ENCODE measurements at places on chromosomes 2 and 18.

DNA sequence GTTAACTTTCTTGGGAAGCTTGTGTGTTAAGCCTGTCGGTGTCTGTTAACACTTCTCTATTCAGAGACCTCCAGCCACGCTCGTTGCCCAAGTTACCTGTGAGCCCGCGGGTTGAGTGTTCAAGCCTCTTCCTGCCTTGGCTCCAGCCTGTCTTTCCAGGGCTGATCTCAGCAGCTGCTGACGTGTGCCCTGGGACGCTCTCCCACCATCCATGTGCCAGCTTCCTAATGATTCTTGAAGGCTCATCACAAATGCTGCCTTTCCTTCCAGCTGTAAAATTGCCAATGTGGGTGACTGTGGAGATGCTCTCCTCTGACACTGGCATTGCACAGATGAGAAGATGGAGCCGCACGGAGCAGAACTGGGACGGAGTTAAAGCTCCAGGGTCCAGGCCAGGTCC, 6.1 kb downstream of the RNF144A start:
- no peak for DNase-seq

DNA sequence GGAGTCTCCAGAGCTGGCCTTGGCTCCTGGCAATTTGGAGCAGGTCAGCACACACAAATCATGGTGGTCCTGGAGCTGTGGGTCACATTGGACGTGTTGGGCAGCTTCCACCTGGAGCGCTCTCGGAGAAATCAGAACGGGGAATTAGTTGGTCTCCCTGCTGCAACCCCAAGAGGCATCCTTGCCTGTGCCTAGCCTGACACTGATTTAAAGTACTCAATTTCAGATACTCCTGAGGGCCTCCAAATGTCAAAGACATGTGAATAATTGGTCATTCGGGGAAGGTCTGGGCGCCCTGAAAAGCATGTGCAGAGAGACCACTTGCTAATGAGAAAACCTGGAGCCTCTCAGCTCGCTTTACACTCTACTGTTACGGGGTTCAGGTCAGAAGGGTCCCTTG, 145.5 kb upstream of the AGAP1 start:
- no peak for DNase-seq

- no peak for DNase-seq
These were observed 37.5 kb downstream of the SCN1A start for GRCh38 chr2:166090346-166090745.

- no peak for DNase-seq
These were observed 124.4 kb downstream of the TMEM163 start for GRCh38 chr2:134594399-134594798.

DNA sequence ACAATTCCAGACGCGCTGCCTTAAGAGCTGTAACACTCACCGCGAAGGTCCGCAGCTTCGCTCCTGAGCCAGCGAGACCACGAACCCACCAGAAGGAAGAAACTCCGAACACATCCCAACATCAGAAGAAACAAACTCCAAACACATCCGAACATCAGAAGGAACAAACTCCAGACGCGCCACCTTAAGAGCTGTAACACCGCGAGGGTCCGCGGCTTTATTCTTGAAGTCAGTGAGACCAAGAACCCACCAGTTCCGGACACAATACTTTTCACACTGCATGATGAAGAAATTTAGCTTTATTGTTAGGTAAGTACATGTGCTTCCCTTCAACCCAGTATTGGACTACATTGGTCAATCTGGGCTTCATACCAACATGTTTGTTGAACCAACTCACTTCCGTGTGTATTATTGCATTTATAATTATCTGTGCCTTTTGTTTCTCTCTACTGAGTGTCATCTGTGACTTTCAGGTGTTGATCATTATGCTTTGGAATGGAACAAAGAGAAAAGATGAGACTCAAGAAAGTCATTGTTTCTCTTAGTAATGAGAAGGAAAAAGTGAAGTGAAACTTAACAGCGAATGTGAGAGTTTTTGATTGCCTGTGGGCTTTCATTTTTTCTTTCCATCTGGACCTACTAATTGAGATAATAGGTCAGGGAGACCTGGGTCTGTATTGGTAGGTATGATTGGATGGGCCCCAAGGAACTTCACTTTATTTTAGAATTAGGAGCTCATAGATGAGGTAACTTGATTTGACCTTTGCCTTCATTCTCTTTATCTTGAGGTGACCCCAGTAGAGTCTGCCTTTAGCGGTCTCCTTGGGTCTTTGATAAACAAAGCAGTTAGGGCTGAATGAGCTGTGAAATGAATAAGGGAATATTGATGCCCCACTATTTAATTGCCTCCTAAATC, 76.1 kb upstream of the CAVIN2 start:
- DNase-seq, result no peak

GRCh38 chr2:128783896-128784295, 465.2 kb upstream of the HS6ST1 start:
- no peak for DNase-seq

DNA sequence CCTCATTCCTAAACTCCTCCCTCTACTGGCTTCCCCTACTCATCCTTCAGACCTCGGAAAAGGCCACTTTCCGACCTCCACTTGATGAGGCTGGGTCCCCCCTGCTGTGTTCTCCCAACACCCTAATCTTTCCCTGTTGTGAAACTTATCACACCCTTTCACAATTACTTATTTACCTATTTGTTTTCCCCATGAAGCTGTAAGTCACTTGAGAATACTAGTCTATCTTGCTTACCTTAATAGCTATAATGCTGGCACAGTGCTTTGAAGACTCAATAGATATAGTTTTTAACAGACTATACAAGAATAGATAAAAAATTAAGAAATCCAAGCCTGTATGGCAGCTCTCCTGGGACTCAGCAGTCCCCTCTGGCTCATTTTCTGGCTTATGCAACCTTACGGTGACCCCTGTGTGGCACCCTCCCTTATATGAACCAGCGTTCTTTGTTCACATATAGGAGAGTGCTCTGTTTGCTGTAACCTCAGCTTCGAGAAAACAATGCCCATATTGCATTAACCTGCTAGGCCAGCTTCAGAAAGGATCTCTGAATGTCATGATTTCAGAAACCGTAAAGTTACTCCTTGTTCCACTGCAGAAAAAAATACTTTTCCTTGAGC, 220.4 kb upstream of the PKDCC start:
- DNase-seq, result no peak

GRCh38 chr2:176388861-176389260, 119.6 kb downstream of the MTX2 start:
- DNase-seq, result no peak

DNA sequence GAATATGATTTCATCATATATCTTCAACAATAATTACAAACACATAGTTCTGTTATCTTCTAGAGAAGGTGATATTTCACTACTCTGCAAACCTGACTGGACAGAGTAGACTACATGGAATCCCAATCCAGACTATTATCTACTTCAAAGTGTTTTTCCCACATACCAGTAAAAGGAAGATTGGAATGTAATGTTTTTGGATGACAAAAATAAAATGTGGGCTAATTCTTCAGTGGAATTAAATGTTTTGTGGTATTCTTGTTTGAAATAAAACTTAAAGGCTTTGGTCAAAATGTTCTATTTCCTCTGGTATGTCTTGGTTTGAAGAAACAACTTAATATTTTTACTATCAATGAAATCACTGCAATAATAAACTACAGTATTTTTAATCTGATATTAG, 22.1 kb downstream of the COL5A2 start:
- DNase-seq, result no peak

- no peak for DNase-seq
These were observed 167.9 kb upstream of the SPOPL start for GRCh38 chr2:138333677-138334076.

- no peak for DNase-seq
These were observed 621.9 kb downstream of the RNF144A start for GRCh38 chr2:7539077-7539476.

- DNase-seq, result no peak
These were observed 161.4 kb upstream of the KLHL14 start for GRCh38 chr18:32934201-32934600.

DNA sequence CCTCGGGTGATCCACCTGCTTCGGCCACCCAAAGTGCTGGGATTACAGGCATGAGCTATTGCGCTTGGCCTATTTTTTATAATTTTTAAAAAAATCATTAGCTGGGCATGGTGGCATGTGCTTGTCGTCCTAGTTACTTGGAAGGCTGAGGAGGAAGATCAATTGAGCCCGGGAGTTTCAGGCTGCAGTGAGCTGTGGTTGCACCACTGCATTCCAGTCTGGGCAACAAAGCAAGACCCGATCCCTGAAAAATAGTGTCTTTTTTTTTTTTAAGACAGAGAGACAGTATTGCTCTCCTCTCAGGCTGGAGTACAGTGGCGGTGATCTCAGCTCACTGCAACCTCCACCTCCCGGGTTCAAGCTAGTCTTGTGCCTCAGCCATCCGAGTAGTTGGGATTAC, 4.8 kb downstream of the SSB start:
- DNase-seq, result no peak

DNA sequence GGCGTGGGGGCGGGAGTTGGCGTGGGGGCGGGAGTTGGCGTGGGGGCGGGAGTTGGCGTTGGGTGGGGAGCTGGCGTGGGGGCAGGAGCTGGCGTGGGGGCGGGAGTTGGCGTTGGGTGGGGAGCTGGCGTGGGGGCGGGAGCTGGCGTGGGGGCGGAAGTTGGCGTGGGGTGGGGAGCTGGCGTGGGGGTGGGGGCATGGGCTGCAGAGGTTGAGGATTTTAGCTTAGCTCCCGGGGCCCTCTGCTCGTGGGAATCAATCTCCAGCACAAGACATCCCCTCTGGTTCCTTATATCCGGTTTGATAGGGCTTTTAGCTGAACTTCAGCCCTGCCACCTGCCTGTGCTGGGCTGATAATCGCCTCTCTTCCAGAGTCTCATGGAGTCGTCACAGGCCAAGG, 177.0 kb downstream of the LDLRAD4 start:
- no peak for DNase-seq

DNA sequence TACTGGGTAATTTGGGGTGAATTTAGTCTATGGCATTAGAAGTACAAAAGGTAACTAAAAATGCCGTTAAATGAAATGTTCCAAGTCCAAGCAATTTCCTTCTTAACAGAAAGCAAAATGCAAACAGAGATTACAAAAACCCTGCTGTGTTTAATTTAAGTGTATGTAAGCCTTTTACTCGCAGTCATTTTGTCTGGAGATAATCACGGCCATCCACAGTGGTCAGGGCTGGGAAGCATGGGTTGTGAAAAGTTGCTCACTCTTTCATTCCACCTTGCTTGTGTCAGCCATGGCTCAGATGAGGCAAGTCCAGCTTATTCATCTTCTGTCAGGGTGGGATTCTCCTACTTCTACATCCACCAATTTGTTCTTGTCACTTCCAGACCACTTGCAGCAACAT, 983.6 kb upstream of the ZEB2 start:
- DNase-seq, result no peak

- DNase-seq, result no peak
These were observed 417.6 kb downstream of the SOX11 start for GRCh38 chr2:6109831-6110230.

- DNase-seq, result no peak
These were observed 117.5 kb downstream of the ATP9B start for GRCh38 chr18:79186649-79187048.

DNA sequence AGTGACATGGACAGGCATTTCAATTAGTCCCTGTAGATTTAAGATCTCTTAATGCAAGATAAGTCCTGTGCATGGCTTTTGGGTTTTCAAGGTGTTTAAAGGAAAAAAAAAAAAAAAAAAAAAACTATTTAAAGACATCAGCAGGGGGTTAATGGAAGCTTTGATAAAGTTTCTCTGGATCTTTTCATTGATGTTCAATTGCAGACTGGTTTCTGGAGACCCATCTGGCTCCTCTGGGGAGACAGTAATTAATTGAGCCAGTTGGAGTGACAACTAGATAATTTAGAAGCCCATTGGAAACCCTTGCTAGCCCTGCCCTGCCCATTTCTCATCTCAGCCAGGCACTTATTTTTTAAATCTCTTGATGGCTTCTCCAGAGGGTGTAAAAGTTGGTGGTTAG, 98.7 kb downstream of the EPHA4 start:
- DNase-seq, result no peak

DNA sequence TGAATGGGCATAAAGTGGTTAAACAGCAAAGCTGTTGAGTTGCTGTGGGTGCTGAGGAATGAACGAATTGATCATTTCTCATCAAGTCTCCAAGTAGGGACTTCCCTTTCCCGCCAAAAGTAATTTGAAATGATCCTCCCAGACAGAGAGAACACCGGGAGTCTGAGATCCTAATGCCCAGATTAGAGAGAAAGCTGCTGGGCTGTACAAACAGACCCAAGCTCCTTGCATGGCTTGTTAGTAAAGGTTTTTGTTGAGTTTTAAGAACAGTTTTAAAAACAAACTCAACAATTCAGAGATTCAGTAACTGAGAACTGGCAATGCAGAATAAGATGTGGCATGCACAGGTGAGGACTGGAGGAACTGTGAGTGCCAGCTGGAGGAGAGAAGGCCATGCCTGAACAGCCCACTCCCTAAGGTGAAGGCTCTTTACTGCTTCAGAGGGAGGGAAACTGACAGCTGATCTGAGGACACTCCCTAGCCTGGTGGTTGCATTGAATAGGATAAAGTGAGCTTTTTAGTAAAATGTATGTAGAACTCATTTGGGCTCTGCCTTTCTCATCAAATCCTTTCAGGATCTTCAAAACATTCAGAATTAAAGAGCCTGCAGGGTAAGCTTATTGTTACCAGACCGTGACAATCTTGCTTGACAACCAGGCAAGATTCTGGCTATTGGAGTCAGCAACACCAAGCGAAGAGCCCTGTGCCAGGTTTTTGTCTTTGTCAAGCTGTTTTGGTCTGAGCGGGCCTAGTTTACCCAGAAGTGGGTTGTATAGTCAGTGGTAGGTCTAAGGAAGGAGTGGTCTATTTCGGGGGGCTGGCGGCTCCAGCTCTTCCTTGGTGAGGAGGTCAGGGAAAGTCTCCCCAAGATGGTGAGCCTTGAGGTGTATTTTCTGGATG, 63.2 kb upstream of the IGFBP5 start:
- no peak for DNase-seq

GRCh38 chr2:241895427-241895711, 25.8 kb downstream of the RTP5 start:
- no peak for DNase-seq

DNA sequence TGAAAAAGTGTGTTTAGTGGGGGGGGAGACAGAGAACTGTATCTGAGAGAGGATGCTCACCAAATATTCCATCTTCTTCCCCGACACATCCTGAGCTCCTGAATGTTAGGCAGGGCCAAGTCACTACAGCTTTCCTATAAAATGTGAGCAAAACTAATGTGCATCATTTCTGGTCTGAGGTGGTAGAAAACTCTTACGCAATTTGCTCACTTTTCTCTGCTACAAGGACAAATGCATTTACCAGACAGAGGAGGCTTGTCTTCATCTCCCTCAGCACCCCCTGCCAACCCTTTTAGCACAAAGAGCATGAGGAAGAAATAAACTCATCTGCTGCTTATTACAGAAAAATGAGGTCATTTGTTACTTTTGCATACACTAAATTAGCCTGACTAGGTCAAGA, 554.0 kb downstream of the RNF144A start:
- DNase-seq, result no peak

GRCh38 chr2:160934991-160935390, 225.2 kb upstream of the TANK start:
- no peak for DNase-seq

GRCh38 chr18:22179174-22179573, 9.8 kb downstream of the GATA6 start:
- DNase-seq, result no peak

GRCh38 chr18:74373428-74373827, 57.8 kb downstream of the C18orf63 start:
- DNase-seq, result no peak

GRCh38 chr2:135903650-135904049, 27.4 kb upstream of the MCM6 start:
- no peak for DNase-seq
